CD14-positive monocyte (primary cell): ENCODE measurements at places on chromosomes 7 and 10.

- DNase-seq: peak; percentile 15
Observed at GRCh38 chr10:101693978-101694673, 844 bp downstream of the FBXW4 start.

- DNase-seq: no peak
Observed at GRCh38 chr7:73984481-73985205, 43.3 kb upstream of the ELN start.

DNA sequence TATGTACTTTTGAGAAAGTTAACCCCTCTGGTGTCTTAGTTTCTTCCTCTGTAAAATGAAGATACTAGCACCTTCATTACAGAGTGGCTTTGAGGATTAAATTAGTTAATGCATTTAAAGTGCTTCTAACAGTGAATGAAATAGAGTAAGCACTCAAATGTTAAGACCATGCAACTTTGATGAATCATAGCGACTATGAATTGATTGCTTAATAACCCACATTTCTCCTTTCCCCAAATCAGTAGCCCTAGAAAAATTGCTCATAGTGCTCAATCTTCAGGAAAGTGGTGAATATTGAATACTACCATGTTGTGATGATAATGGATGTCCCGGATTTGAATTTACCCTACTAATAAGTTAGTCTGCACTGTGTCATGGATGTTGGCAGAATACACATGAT is 48.1 kb downstream of the CD36 start:
- peak; percentile 42 for DNase-seq

GRCh38 chr7:55198634-55199392 is 166.3 kb upstream of the LANCL2 start:
- no peak for DNase-seq

DNA sequence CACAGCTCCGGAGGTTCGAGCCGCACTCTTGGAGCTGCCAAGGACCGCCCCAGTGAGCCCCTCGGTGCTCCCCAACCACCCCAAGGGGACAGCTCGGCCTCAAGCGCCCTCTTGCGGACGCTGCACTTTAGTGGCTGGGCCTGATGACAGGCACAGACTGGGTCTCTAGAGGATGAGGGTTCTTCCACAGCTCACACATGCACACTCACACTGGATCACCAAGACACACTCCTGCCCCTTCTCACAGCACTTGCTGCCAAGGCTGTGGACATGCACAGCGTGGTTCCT is 2.1 kb downstream of the RET start:
- peak; percentile 17 for DNase-seq

GRCh38 chr7:37546677-37547076 is 98.0 kb upstream of the ELMO1 start:
- no peak for DNase-seq

DNA sequence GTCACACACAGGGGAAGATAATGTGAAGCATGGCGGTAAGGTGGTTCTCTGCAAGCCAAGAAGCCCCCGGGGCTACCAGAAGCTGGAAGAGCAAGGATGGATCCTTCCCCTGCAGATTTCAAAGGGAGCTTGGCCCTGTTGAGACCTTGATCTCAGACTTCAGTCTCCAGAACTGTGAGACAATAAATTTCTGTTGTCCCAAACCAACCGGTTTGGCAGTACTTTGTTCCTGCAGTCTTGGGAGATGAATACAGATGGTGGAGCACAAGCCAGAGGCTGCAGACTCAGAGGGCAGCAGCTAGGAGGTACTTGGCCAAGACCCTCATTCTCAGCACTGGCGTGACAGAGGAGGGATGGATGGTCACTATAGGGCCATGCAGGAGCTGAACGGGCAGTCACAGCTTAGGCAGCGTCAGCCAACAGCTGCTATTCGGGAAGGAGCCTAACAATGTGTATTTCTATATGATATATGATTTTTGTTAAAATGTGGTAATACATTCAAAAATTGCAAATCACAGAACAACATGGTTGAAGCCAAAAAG is 387.3 kb downstream of the TNS3 start:
- DNase-seq: no peak

DNA sequence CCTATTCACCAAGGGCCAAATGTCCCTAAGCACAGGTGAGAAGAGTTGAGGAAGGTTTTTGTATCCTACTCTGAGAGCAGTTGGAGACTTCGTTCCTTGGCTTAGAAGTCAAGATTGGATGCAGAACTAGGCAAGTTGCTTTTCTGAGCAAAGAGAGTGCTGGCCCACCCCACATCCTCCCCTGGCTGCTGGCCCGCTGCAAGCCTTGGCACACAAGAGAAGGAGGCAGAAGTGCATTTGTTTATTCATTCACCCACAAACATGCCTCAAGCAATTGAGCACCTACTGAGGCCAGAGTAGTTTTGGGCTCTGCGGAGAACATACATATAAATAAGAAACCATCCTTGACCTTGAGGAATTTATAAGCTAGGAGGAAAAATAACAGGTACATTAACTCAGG is 318.9 kb downstream of the KCNMA1 start:
- no peak for DNase-seq

- DNase-seq: peak; percentile 23
Observed at GRCh38 chr10:63711867-63712716, 190.9 kb downstream of the REEP3 start.

DNA sequence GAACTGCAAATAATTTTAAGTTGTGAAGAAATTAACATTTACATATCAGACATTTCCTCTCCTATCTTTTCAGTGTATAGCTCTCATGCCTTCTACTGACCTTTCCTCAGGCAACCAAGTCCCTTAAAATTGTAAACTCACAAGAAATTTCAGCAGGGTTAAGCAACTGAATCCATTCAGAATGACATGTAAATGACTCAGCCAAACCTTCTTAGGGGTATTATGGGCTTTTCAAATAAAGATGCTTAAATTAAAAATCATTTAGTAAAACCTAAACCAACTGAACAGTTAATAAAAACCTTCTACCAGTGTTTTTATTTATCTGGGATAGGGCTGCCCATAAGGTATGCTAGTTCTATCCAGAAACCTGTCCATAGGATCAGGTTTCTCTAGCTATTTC is 20.7 kb downstream of the WAPL start:
- DNase-seq: no peak

- peak; percentile 35 for DNase-seq
Observed at GRCh38 chr10:84333864-84334451, 5.6 kb downstream of the CCSER2 start.

DNA sequence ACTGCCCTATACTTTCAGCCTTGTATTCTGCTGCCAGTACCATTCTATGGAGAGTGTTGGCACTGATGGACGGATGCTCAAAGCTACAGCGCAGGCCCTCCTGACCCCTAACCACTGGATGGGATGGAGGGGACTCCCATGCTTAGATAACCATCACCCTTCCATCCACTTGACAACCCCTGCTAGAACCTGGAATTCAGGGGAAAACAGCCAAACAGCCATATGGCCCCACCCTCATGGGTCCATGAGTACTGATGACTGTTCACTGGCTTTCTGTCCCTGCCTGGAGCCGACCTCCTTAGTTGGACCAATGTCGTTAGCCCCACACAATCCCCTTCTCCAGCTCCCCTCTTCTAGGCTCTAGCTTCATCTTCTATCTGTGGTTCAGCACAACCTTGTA is 16.2 kb downstream of the DUSP5 start:
- DNase-seq: no peak

- no peak for DNase-seq
Observed at GRCh38 chr10:33260403-33261149, 73.9 kb downstream of the NRP1 start.

DNA sequence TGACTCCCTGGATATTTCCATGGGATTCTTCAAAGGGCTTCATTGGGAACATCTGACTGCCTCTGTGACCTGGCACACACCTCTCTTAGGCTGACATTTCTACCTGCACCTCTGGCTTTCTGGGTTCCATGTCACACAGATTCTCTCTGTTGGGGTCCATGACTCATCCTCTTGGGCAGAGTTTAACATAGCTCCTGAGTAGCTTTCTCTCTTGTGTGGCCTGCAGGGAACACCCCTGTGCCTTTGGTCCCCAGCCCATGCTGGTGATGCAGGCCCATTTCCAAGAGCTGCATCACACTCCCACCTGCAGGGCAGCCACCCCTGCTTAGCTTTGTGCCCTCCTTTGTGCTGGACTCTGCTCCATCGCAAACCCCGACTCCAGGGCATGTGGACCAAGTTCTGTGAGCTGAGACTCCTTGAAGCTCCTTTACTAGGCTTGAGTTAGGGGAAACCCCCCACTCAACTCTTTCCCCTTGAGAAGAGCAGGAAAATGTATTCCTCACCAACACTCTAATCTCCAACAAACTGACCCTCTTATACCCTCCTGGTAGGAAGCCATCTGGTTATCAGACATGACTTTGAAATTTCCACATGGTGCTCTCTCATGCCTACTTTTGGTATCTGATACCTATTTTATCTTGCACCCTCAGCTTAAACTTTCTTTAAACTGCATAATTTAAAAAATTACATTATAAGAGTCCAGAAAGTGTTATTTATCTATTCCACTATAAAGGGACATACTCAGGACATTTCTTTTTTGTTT is 93.3 kb downstream of the ZNF777 start:
- no peak for DNase-seq

- DNase-seq: no peak
Observed at GRCh38 chr10:14009371-14010100, 321.2 kb downstream of the FRMD4A start.

GRCh38 chr7:8177109-8177933 is 84.6 kb downstream of the ICA1 start:
- peak; percentile 65 for DNase-seq

GRCh38 chr10:88071879-88072278 is 208.5 kb downstream of the PTEN start:
- peak; percentile 68 for DNase-seq

- no peak for DNase-seq
Observed at GRCh38 chr10:72140174-72140573, 51.8 kb upstream of the SPOCK2 start.
